NCI-H2081 treated with DMSO at 0.1 percent for 48 hours (cell line): ENCODE measurements at places on chromosomes 2 and 18.

DNA sequence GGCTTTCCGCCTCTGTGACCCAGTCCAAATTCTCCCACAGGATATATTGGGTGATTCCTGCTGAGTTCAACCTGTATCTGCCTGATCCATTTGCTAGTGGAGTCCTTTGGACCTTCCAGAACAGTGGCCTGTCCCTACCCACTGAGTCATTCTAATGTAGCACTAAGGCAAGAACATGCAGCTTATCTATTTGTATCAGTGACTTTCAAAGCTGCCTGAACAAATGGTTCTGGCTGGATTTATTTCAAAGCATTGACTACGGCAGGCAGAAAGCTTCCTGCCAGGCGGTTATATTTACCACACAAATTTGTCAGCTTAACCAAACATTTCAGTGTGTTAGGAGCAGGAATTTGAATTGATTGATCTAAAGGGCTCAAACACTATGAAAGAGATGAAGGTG is 613.4 kb downstream of the DCC start:
- DNase-seq: no peak

DNA sequence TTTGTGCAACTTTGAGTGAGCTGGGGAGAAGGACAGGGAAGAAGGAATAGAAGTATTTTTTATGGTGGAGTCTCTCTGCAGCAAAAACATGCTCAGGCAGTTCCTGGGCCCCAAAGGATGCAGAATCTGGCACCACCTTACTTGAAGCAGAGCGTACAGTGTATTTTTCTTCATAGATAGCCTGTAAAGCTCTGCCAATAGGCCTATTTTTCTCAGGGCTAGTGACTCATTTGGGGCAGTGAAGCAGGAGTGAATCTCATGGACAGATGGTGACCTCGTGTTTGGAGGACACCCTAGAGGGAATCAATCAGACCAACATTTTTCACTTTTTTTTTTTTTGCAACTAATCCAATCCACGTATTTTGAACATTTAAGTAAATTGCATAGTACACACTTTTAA is 268.1 kb upstream of the CXCR4 start:
- DNase-seq: no peak

DNA sequence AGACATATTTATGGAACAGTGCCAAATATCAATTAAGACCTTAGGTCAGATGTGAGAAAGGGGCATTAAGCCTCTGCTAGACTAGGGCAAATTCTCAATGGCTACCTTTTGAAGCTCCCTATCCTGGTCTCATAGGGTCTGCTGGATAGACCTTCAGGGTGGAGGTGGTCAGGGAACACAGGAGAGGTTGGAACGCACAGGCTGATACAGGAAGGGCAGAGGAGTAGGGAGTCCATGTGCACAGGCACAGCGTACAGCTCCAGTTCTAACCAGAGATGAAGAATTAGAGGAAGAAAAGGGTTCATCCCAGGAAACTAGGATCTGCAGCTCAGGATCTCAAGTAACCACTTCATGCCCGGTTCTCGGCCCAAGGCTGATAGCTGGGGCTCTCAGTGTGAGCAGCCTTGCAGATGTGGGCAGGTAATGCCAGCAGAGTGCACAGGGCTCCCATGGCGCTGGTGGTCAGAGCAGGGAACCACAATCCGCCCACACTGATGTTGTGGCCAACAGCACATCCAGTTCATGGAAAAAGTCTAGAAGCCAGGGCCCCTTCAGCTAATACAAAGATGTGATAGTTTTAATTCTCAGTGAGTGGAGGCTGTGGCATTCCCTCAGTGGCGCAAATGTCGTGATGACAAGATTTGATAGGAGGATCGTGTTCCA is 3.4 kb upstream of the EVA1A start:
- no peak for DNase-seq

DNA sequence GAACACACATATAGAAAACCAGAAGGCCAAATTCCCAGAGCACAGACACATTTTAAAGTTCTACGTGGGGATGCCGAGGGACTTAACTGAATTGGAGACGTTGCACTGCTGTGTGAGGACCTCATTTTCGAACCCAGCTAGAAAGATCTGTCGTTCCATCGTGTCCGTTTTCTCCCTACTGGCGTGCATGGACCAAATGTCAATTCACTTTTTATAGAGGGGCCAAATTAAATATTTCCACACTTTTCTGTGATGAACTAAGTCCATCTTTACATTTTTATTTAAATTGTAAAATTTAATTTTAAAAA is 692 bp upstream of the TSHZ1 start:
- no peak for DNase-seq

- DNase-seq: no peak
Observed at GRCh38 chr2:230152334-230152733, 67.5 kb downstream of the SP110 start.

- no peak for DNase-seq
Observed at GRCh38 chr2:239663364-239663924, 262.6 kb upstream of the HDAC4 start.

DNA sequence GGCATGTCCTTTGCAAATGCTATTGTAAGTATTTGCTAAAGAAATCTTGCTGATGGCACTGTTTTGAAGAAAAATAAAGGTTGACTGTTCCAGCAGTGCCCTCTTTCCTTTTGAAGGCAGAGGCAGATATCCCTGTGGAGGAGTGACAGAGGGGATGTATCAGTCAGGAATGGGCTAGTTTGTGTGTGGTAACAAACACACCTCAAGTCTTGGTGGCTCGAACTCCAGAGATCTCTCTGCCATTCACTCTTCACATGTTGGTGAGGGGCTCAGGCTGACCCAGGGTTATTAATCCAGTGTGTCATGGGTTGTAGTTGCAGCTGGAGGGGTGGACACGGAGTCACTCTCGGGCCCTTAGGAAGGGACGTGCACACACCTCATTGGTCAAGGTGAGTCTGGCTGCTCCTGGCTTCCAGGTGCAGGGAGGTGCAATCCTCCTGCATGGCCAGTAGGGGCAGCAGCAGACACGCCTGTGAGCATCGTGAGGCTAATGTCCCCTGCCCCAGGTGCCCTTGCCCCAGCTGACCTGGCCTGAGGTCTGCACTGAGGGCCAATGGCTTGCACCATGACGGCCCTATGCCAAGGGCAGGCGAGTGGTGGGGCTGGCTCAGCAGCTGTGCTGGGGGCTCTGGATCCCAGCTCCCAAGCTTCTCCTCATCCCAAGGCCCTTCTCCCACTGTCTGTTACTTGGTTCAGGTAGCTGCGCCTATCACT is 146.5 kb downstream of the ASB1 start:
- DNase-seq: no peak

DNA sequence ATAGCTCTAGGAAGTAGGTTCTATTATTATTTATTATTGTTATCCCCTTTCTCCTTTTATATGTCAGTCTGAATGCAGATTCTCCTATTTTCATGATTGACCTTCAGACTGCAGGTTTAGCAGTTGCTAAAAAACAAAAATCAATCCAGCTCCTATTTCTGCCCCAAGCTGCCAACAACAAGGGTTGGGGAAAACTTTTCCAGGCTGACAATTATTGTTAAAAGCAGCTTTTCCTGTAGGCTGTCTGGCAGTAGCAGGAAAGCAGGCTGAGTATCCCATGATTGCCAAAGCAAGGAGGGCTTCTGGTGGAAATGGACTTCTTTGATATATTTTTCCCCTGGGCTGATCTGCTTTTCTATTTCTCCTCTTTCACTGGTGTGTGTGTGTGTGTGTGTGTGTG is 78.0 kb upstream of the CTLA4 start:
- DNase-seq: no peak

DNA sequence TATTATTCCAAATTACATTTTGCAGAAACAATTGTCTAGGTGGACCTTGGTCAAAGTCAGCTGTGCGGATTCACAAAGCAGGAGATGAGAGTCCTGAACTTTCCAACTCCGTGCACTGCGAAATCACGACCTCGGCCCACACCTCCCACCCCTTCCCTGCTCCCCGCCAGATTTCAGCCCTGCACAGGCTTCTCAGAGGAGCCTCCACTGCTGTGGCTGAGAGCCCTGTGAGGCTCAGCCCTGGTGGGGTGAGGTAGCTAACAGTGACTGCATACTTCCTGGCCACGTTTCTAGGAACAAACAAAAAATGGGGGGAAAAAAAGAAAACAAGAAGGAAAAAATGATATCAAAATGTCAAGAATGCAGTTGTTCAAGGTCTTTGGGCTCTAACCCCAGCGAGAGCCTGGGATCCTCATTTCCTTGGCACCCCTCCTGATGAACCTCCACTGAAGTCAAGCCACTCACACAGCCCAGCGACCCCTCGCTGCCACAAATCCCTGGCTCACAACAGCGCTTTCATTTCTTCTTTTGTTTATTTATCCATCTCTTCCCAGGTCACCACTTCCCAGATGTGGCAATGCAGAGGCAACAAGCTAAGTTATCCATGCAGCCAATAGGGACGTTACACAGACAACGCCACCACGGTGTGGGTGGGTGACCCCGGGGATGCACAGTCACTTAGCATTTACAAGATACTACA is 729.7 kb upstream of the ID2 start:
- no peak for DNase-seq

GRCh38 chr2:108936866-108937265 is 52.2 kb downstream of the EDAR start:
- DNase-seq: no peak

GRCh38 chr2:149094217-149095015 is 55.9 kb downstream of the LYPD6B start:
- no peak for DNase-seq
